Naive thymus-derived CD8-positive, alpha-beta T cell (primary cell): ENCODE measurements at places on chromosomes 1 and 21. TPM values are rescaled to one million over a fixed set of nuclear protein-coding genes. Genes with fewer than 3 reads are reported as not detected.

FCRLB gene
- 2.1 TPM for polyA plus RNA-seq

PCP4L1 gene
- not detected for polyA plus RNA-seq

ZBTB8B gene
- not detected for polyA plus RNA-seq

TGFBR3 gene
- polyA plus RNA-seq, result 67.6 TPM

RHD gene
- polyA plus RNA-seq, result 0.11 TPM

RPL11 gene
- 1,566 TPM for polyA plus RNA-seq

HLCS gene
- 8.6 TPM for polyA plus RNA-seq

DNA sequence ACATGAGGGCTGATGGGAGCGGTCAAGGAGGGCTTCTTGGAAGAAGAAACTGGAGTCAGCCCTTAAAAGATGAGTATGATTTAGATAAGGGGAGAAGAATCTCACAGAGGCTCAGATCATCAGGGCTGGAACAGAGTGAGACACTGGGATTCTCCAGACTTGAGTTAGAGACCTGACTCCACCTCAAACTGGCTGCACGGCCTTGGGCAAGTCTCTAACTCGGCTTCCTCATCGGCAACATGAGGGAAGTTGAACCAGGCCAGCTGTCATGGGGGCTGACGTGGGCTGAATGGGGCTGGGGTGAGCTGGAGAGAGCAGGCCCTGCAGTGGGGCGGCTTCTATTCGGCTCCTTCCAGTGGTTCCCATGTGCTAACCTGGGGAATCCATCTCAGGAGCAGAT is 2.5 kb downstream of the C1QC start:
- no peak for DNase-seq

GRCh38 chr1:114173680-114174079 is 20.0 kb upstream of the SYT6 start:
- DNase-seq, result no peak

DNA sequence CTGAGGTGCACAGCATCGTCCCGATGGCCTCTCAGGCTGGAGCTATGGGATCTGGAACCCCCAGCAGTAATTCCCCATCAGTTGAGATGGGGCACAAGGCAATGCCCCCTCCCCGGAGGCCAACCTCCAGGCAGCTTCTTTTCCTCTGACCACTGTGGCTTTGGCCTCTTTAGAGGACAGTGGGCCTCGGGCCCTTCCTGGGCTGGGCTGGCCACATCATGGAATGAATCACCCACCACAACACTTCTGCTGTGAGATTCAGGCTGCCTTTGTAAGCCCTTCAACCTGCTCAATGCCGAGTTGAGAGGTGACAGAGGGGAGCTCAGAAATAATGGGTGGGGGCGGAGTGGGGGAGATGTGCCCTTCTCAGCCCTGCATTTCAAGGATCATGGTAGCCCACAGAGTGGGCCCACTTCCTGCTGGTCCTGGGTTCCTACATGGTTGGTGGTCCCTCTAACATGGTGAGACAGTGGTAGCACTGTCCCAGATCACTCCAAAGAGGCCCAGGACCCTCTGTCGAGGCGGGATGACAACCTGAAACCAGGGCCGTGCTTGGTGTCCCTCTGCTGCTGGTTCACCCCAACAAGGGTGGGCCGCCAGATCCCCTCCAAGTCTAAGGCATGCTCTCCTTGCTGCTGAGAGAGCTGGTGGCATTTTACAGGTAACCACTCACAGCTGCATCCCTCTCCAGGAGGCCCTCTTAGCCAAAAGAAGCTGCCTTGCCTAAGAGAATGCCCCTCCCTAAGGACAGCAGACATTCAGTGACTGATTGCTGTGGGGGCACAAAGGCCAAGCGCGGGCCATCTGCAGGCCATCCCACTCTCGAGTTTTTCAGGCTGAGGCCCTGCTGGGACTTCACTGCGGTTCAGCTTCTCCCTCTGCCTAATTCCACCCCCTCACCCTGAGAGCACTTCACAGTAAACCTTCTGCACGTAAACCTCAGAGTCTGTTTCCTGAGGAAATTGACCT is 29.7 kb upstream of the EVA1B start:
- no peak for DNase-seq

GRCh38 chr1:29391362-29391880 is 155.1 kb downstream of the PTPRU start:
- DNase-seq, result no peak

DNA sequence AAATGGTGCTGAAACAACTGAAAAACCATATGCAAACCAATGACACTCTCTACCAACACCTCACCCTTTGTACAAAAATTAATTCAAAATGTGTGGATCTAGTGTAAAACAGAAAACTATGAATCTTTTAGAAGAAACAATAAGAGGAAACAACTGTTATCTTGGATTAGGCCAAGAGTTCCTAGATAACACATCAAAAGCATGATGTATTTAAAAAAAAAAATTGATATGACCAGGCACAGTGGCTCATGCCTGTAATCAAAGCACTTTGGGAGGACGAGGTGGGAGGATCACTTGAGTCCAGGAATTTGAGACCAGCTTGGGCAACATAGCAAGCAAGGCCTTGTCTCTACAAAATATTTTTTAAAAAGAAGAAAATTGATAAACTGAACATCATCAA is 79.0 kb downstream of the EIF4G3 start:
- no peak for DNase-seq

DNA sequence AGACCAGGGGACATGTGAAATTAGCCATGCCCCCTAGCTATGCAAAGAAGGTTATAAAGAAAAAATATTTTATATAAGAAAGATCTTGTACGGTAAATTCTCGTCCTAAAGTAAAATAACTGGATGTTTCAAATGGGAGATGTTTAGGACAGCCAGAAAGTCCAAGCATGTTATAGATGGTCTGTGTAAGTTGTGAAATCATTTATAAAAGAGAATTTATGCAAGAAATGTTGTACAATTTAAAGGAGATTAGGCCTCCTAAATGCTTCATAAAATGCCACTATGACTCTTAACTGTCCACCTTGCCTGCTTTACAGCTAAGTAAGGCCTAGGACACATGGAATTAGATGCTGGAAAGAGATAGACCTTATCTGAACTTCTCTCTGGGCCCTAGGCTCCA is 118.1 kb upstream of the POGK start:
- DNase-seq, result no peak

GRCh38 chr1:190579552-190580193 is 102.0 kb upstream of the BRINP3 start:
- no peak for DNase-seq

DNA sequence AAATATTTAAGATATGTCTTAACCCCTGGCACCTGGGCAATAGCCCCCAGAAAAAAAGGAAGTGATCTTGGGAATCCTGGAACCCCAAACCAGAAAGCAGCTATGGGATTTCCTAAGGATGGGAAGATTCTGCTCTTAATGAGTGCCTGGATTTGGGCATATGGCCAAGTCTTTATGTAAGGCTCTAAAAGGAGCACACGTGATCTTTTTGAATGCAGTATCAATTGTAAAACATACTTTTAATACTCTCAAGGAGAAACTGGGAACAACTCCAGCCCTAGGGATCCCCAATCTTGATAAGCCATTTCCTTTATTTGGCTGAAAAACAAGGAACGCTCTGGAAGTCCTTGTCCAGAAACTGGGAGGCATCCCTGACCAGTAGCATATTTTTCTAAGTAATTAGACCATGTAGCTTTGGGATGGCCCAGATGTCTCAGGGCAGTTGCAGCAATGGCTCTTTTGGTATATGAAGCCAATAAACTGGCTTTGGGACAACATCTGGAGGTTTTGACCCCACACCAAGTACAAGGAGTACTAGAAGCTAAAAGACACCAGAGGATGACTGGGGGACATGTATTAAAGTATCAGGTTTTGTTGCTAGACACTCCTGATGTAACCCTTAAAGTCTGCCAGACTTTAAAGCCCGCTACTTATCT is 80.9 kb upstream of the KIAA0040 start:
- DNase-seq, result no peak

- DNase-seq, result no peak
Observed at GRCh38 chr1:59446257-59446901, 149.5 kb downstream of the FGGY start.

DNA sequence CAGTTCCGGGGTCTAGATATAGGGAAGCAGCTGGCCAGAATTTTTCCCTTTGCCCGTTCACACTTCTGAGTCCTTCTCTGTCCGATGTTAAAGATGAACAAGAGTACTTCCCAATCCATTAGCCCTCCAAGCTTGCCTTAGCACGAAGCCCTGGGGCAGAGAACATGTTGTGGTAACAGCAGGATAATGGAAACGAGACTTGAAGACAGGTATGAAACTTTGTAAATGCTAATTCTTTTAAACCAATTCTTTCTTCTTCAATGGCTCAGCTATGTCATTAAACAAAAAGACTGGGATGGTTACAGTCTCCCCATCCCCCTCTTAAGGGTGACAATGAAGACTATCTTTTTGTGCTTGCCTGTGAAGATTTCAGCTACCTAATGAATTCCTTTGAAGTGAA is 218.5 kb downstream of the PLA2G4A start:
- DNase-seq, result no peak

DNA sequence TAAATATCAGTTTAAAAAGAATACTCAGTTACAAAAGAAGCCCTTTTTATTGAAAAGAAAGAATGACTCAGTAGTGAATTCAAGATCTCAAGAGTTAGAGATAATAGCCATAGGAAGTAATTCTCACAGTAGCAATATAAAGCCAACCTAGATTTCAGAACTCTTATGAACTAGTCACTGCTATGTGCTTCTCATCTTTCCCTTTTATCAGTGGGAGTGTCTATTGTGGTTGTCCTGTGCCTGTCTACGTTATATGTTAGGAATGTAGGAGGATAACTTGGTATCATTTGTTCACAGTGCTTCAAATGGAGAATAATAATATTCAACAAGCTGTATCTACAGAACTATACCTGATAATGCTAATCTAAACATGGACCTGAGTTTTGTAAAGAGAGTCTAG is 73.1 kb upstream of the RGS21 start:
- no peak for DNase-seq
